Stimulated activated CD4-positive, alpha-beta T cell treated with anti-CD3 and anti-CD28 coated beads, Interleukin-4, amount 100 ng/mL, for 48 hours (primary cell): ENCODE measurements at places on chromosomes 12 and 14.

DNA sequence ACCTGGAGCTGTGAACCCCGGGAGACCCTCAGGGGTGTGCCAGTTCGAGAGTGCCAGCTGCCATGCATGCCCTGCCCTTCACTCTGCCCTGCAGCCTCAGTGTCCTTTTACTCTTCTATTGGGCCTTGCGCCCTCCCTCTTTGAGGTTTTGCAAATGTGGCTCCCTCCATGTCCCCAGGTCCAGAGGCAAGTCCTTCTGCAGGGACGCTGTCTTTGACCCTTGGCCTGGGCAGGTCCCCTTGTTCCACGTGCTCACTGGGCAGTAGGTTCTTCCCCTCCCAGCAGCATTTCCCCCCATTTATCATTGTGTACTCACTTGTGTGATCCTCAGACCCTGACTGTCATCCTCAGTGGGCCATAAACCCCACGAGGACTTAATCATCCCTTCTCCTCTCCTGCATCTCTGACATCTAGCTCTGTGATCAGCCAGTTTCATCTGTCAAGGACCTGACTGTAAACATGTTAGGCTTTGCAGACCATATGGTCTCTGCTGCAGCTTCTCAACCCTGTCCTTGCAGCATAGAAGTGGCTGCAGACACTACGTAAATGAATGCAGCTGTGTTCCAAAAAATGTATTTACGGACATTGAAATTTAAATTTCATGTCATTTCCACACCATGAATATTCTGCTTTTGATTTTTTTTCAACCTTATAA, 36.6 kb downstream of the TSPAN9 start:
- DNase-seq: no peak

DNA sequence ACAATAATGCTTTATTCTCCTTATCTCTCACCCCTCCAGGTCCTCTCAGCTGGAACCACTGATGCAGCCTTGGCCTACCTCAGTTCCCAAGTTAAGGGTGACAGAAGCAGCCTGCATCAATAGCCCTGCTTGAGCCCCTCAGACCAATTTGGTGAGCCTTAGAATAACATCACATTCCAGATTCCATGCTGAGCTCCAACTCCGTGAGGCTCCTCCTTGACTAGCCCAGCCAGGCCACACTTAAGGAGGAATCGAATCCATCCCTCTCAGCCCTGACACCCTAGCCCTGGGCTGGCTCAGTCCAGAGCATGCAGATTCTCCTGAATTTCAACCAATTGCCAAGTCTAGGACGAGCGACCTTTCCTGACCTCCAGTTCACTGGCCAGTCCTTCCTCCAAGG, 91.1 kb downstream of the ARMH4 start:
- no peak for DNase-seq

DNA sequence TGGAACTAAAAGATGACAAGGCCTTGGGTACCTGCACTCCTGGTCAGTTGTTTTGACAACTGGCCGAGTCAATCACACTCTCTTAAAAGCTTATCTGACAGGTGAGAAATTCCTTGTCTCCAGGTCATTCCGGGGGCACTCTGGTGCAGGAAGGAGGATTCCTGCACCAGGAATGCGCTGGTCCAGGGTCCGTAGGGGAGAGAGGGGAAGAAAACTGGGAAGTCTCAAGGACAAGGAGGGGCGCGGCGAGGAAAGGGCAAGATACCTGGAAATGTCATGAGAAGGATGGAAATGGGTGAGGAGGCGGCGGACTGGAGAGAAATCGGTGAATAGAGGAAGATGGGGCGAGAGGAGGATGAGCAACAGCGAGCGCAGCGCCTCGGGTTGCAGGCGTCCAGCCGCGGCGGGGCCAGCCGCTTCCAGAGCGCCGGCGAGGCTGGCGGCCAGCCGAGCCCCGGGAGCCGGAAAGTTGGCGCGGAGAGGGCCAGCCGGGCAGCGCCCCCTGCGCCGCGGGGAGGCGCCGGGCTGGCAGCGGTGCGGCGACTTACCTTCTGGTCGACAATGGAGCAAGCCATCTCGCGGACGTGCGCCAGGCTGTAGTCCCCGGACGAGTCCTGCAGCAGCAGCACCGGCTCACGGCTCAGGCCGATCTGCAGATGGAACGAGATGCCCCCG, 809 bp downstream of the PRKD1 start:
- no peak for DNase-seq

GRCh38 chr14:40887912-40888311, 718.8 kb upstream of the LRFN5 start:
- DNase-seq: no peak

GRCh38 chr14:36162267-36162666, 14.3 kb downstream of the PTCSC3 start:
- no peak for DNase-seq

DNA sequence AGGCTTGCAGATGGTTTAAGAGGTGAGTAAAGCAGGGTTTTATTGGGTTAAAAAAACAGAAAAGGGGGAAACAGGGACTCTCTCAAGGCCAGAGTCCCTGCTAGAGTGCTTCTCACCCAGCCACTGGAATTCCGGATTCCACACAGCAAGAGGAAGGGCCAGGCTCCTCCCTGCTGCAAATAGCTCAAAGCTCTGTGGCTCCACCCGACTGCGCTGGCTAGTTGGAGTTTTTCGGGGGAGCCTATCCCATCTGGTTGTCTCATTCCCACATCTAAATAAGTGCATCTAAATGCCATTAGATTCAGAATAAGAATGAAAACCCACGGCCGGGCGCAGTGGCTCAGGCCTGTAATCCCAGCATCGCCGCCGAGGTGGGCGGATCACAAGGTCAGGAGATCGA, 791.5 kb downstream of the SLC16A7 start:
- no peak for DNase-seq

DNA sequence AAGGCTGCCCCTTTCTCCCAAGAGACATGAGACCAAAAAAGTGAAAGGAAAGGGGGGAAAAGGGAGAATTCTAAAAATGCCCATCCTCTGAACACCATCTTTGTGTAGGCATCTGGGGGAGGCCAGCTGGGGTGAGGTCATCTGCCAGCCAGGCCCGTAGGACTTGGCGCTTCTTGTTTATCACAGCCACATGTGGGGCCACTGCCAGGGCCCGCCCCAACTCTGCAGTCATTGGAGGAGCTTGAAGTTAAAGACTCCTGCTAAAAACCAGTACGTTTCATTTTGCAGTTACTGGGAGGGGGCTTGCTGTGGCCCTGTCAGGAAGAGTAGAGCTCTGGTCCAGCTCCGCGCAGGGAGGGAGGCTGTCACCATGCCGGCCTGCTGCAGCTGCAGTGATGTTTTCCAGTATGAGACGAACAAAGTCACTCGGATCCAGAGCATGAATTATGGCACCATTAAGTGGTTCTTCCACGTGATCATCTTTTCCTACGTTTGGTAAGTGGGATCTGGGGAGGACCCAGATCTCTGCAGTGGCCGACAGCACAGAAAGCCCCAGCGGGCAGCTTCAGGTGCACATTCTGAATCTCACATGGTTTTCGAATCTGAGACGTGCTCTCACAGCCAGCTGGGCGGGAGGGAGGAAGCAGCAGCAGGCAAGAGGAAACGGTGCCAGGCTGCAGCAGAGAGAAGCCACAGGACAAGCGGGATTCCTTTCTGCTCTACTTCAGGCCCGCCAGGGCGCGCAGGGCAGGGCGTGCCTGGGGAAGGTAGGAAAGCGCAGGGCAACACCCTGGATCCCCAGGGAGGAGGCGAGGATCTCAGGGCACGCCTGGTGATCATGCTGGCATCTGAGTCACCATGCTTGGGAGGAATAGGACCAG, at the start of gene P2RX7:
P2RX7 (plus strand) TSS at position 276 of the 881 bp plus-strand sequence; CDS start at position 371, 95 bp downstream.
- no peak for DNase-seq

- no peak for DNase-seq
These were observed 39.7 kb downstream of the SYNE3 start for GRCh38 chr14:95476747-95477146.
